ENCODE measurements at places on chromosomes 4 and X. TPM values are rescaled to one million over a fixed set of nuclear protein-coding genes. Genes with fewer than 3 reads are reported as not detected.
A peak's percentile ranks its signal among the peaks of the same experiment; 100 is the strongest.

DNA sequence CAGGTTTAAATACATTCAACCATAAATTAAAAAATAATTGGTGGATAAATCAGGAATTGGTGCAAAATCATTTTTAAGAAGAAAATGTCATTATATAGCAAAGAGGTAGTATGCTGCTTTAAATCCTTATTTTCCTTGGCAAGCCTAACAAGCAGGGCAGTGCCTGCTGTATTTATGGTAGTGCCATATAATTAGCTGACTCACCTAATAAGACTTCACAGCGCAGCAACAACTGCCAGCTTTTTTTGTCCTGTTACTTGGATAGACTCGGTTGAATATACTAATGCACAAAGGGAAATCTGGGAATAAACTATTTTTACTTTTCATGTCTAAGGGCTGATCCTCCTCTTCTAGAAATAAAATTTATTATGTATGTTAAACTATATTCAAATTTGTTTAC is 99.1 kb downstream of the SNCA start:
- H3K36me3 ChIP-seq, result no peaks in the 10 kb centered on the region
- no peak overlapping the region for H3K4me3 ChIP-seq
- H3K4me1 ChIP-seq, result no peaks in the 10 kb centered on the region
- no peak overlapping the region for H3K27ac ChIP-seq
- no peak for DNase-seq
- H3K27me3 ChIP-seq, result no peaks in the 10 kb centered on the region

DNA sequence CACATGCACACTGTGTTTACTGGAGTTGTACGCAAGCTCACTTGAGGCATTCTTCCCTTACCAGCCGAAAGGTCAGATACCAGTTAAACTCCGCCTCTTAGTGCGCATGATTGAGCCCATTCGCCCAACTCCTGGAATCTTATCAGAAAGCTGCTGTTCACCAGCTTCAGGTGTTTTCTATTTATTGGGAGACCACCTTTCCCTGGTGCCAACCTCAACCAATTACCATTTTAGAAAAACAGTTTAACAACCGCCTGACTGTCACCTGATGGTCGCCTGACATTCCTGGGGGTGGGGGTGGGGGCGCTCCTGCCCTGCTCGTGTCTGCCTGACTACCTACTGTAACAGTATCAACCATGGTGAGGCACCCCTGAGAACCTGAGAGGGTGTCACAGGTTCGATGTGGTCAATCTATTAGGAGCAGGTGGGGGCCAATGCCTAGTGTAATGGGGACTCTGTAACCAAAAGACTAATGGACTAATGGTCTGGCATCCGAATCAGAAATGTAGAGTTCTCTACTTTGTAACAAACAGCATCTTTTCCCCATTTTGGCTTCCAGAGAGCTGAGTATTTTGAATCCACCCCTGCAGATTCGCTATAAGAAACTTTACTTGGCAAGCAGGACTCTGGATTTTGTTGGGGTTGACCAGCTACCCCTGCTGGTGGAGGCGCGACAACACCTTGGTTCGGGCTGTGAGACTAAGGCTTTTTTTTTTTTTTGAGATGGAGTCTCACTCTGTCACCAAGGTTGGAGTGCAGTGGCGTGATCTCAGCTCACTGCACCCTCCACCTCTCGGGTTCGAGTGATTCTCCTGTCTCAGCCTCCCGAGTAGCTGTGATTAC is 58.2 kb upstream of the ZNF157 start:
- H3K27me3 ChIP-seq, result no peaks in the 10 kb centered on the region
- H3K4me1 ChIP-seq, result peaks cover 3% of the 10 kb centered on the region
- peak overlapping the region; percentile 89 for H3K27ac ChIP-seq

DNA sequence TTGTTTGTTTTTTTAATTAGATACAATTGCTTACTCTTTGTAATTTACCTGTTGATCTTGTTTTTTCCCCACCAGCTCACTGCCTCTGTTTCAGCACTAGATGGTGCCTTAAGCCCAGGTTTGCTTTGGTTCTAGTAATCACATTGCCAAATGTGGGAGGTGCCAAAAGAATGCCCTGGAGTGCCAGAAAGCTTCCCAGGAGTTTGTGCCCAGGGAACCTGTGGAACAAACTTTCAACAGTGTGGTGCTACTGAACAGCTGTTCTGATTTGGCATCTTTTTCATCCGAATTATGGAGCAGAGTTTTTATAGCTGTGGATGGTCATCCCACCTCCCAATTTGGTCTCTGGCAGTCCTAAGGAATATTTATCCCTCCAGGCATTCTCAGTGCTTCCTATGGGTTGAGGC is 1000.7 kb downstream of the STIM2 start:
- no peak overlapping the region for H3K27ac ChIP-seq
- DNase-seq, result peak; percentile 89
- H3K36me3 ChIP-seq, result no peaks in the 10 kb centered on the region
- no peak overlapping the region for H3K4me3 ChIP-seq
- H3K4me1 ChIP-seq, result no peaks in the 10 kb centered on the region

DNA sequence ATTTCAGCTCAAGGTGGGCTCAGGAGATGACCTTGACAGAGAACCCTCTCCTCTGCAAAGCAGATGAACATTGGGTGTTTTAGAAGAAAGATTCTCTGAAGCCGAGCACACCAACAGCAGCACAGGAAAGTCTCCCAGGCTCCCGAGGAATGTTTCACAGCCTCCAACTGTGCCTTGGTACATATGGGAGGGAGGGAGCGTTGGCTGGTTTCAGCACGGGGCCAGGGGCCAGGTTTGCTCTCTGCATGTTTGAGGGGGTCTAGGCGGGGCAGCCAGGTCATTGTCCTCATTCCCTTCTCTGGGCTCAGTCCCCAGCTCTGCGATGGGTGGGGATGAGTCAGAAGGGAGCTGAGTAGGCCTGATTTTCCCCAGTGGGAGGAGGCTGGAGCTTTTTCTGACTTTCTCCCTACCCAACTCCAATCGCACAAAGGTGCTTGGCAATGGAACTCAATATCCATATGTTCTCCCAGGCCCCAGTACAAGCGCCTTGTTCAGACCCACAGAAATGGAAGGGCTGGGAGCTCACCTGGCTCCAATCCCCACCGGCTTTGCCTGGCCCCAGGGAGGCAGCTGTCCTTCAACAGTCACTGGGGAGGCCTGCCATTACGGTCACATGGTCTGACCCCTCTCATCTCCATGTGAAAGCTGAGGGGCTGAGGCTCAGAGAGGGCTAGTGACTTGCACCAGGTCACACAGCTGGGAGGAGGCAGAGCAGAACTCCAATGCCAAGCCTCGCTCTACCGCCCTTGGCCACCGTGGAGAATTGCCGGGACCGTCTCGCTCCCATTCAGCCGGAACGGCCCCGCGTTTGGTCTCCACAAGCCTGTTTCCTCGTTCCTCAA is 108.4 kb upstream of the AFAP1 start:
- H3K4me1 ChIP-seq, result peaks cover 28% of the 10 kb centered on the region
- no peaks in the 10 kb centered on the region for H3K36me3 ChIP-seq
- no peak overlapping the region for H3K4me3 ChIP-seq
- DNase-seq, result peak; percentile 36

DNA sequence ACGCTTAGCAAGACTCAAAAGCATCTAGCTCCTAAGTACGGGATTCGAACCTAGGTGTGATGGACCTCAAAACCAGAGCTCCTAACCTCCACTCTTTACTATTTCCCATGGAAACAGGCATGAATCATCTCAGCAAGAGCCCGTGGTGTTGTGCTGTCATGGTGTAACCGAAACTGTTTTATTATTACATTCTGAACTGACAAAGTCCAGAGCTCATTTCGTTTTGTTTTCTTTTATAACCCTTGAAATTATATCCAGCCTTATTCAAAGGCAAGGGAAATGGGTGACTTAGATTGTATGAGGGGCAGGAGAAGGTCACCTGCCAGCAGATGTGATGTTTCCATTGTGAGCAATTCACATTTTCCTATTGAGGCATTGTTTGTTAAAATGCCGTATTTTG is 301.1 kb downstream of the FRMPD4 start:
- H3K4me3 ChIP-seq, result no peak overlapping the region
- no peaks in the 10 kb centered on the region for H3K36me3 ChIP-seq
- no peak overlapping the region for H3K27ac ChIP-seq

DNA sequence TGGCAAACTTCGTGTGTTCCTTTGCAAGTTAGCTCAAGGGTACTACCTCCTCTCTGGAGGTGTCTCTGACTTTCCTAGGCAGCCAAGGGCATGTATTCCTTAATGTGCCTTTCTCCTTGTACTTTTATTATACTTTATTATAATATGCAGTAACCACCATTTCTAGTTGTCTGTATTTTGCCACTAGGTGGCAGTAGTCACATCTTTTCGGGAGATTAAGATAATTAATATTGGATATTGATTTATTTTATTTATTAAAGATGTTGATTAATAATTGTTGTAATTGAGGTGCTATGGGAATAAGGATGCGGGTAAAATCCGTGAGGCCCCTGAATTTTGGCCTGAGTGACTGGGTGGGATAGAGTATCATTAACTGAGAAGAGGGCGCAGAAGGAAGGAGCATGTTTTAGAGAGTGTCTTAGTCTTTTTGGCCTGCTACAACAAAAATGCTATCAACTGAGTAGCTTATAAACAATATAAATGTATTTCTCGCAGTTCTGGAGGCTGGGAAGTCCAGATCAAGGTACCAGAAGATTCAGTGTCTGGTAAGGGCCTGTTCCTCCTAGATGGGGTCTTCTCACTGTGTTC is 153.3 kb downstream of the TMEM164 start:
- no peak overlapping the region for H3K27ac ChIP-seq
- no peaks in the 10 kb centered on the region for H3K27me3 ChIP-seq
- DNase-seq, result no peak
- no peak overlapping the region for H3K4me3 ChIP-seq
- no peaks in the 10 kb centered on the region for H3K4me1 ChIP-seq

DNA sequence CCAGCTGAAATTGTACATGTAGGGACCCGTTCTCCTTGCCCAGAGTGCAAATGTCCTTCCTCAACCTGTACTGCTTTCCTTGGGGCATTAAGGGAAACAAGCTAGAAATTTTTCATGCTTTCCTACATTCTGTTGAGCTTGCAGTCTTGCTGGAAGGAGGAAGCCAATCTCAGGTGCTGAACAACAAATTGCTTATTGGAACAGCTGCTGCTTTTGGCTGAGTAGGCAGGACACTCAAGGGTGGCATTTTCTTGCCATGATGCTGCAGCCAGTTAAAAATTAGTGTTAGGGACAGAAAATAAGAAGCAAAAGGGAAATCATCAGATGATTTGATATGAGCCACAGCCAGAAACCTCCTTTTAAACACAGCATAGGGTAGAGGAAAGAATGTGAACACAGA is 223.7 kb downstream of the QDPR start:
- no peak for DNase-seq
- H3K27ac ChIP-seq, result 0 out of 2 replicates have a peak overlapping the region, but pooled peaks have one; percentile 32
- H3K4me3 ChIP-seq, result no peak overlapping the region
- H3K4me1 ChIP-seq, result peaks cover 18% of the 10 kb centered on the region

DNA sequence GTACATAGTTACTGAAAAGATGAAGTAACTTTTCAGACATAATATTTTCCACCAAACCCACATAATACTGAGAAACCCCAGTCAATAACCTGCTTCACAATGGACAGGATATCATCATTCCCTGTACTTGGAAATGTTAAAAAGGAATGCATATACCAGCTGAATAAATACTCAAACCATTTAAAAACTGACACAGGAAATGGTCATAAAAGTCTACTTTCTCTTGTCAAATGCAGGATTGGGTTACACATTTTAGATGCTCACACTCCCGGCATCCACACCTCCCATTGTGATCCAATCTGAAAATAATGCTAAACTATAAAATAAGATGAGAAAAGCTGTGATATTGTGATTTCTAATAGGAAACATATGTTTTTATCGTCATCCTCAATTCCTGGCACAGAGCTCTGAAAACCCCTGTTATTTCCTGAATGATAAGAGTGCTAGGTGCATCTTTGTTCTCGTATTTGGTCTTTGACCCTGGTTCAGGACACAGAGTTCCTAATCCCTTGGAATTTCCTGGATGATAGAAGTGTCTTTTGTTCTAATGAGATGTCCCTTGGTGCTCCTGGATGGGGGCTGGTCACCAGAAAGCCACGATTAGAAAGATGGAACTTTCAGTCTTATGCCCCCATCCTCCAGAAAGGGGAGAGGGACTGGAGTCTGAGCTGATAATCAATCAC is 821.3 kb downstream of the TRIML1 start:
- H3K36me3 ChIP-seq, result 0 out of 2 replicates have a peak, but pooled peaks cover 3% of the 10 kb centered on the region
- no peak overlapping the region for H3K27ac ChIP-seq
- no peaks in the 10 kb centered on the region for H3K27me3 ChIP-seq

The ADH7 gene
- not detected for total RNA-seq

The NMU gene
- 47.5 TPM for total RNA-seq

The CT45A2 gene
- total RNA-seq, result not detected
